ENCODE measurements at places on chromosomes 7 and 10. TPM values are rescaled to one million over a fixed set of nuclear protein-coding genes. Genes with fewer than 3 reads are reported as not detected.

PRPS1L1 gene
- total RNA-seq = not detected

MPLKIP gene
- total RNA-seq = 19.9 TPM

TACC2 gene
- total RNA-seq = 7.0 TPM

GNAT3 gene
- total RNA-seq = not detected

GRID1 gene
- total RNA-seq = 0.97 TPM

SPDYE16 gene
- total RNA-seq = not detected

HDAC9 gene
- 13.0 TPM for total RNA-seq

ACTR3C gene
- not detected for total RNA-seq

CFTR gene
- under 0.01 TPM for total RNA-seq

FFAR4 gene
- total RNA-seq = not detected

ATG9B gene
- 0.16 TPM for total RNA-seq

EVX1 gene
- total RNA-seq = not detected

Measured in hair follicle dermal papilla cell (primary cell).